ENCODE measurements at places on chromosomes 1 and 21.

DNA sequence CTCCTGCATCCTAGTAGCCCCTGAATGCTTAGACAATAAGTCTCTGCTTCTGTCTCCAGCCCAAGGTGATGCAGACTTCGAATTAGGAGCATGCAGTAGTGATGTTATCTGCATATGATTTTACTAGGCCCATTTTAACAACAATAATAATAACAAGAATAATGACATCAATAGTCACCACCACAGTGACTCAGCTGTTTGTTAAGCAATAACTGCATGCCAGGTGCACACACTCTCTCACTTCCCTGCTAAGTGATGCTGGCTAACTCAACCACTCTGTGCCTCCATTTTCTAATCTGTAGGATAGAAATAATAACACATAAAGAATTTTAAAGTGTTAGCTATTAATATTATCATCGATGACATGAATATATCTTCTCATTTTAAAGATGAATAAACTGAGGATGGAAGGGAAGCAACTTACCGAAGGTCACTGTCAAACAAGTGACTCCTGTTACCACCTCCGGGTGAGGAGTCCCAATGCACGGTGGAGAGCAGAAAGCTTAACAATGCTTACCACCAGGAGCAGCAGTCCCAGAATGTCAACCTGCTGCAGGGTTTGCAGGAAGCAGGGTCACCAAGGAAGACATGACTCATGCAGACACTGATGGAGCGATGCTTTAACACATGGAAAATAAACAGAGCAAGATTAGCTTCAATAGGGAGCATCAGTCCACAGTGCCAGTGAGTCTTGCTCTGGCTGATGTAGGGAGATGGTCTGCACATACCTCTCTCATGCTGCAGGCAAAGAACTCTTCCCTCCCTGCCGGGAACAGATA is 290.2 kb downstream of the SPATA17 start:
- DNase-seq, result no peak

DNA sequence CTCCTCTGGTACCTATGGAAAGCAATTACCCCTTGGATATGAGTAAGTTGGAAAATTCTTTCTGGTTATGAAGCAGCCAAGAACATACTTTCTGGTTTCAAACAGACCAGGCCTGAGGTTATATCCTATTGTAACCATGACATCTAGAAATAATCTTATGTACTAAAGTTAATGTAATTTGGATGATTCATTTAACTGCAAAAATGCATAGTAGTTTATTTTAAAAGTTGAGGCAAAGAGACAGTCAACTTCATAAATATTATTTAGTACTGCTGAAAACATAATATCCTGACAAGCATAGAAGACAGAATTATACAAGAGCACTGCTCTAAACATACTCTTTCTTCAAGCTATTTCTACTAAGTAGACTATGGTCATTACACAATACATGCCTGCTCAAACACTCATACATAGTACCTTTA is 25.5 kb downstream of the ODF2L start:
- no peak for DNase-seq

GRCh38 chr1:213094446-213094845 is 43.4 kb downstream of the RPS6KC1 start:
- no peak for DNase-seq

DNA sequence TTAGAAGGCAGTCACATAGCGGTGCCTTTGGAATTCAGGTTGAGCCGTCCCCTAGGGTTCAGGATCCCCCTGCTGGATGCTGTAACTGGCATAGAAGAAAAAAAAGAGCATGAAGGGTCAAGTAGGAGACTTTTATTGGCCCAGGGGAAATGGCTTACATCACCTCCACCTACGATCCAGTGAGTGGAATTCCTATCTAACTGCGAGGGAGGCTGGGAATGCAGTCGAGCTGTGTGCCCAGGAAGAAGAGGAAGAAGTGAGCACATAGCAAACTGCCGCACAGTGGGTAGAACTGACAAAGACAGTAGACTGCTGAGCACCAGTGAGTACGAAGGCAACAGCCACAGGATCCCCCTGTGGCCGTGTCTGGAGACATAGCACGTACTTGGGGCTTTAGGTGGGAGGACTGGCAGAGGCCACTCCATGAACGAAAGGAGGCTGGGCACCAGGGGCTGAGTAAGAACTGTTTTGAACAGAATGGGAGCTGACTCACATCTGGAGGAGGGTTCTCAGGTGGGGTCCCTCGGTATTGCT is 79.2 kb downstream of the RNF220 start:
- DNase-seq, result no peak

GRCh38 chr1:172442843-172443565 is 865 bp downstream of the PIGC start:
- DNase-seq, result no peak

DNA sequence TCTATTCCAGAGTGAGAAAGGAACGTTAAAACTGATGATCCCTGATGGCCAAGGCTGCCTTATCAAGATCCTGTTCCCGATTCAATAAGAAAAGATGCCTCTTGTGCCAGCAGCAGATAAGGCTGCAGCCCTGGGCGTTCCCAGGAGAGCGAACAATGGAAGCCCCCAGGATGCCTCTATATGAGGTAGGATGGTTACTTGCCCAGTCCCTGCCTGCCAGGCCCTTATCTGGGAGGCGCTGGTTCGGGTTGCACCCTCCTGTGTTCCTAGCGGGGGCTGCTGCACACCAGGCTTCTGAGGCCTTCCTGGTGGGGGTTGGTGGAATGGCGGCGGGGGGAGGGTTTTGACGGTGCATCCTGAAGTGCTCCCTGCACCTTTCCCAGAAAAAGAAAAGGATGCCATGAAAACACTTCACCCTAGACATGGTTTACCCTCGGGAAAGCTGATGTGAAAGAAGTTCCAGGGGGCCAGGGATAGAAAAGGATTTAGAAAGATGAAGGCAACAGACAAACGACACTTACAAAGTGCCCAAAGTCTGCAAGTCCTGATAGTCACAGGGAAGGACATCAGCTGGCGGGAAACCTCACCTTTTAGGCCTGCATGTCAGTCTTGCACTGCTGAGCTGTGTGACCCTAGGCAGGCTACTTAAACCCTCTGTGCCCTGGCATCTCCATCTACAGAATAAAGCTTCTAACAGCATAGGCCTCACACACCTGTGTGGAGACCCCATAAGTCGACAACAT is 100.3 kb downstream of the KCNJ15 start:
- no peak for DNase-seq

DNA sequence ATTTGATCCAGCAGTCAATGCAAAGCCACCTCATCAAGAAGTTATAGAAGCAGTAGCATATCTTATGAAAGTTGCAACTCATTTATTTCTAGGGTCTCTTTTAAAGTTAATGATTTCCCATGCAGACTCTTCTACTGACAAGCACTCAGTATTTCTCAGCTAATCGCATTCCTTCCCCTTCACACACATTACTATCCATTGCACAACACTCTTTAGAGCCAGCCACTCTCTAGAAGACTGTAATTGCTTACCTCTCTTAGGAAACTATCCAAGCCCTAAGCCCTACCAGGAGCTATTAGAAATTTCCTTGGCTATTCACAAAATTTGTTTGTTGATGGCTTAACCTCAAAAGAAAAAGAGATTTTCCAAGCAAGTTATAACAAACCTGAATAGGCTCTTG is 106.0 kb downstream of the ADAMTS1 start:
- no peak for DNase-seq

GRCh38 chr21:45187646-45188045 is 100.0 kb downstream of the POFUT2 start:
- DNase-seq, result no peak

DNA sequence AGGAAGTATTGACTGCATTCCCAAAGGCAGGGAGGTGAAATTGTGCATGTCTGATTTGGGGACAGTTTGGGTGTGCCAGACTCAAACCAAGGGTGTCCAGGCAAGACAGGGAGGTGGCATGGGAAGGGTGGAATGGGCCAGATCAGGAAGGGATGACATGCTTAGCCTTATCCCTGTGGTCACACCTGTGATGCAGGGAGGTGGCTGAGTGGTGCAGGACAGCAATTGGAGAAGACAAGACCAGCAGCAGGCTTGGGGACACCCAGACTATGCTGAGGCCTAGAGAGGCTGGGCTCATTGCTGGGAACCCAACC is 4.0 kb downstream of the FOXO6 start:
- DNase-seq, result no peak

- DNase-seq, result no peak
These were observed 1048.0 kb downstream of the PLA2G4A start for GRCh38 chr1:187876775-187877174.

DNA sequence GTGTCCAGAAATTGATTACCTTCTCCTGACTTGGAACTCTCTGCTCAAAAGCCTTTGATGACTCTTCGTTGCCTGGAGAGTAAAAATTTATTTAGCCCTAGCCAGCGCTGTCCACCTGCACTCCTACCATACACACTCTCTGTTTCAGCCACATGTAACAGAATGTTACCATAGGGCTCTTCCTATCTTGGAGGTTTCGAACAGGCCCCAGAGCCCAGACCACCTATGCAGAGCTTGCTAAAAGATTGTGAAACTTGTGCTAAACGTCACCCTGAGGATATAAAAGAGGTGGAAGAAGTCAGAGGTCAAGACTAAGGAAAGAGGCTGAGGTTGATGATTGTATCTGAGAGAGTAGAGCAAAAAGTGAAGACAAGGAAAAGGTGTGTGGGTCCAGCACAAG is 237.0 kb upstream of the HOOK1 start:
- no peak for DNase-seq

- DNase-seq, result no peak
These were observed 255.7 kb downstream of the COL11A1 start for GRCh38 chr1:102852613-102853012.

GRCh38 chr1:52834798-52835197 is 7.8 kb upstream of the ZYG11A start:
- DNase-seq, result no peak

GRCh38 chr1:39445573-39445972 is 45.9 kb upstream of the BMP8A start:
- DNase-seq, result no peak

Data from HuH-7.5 (cell line).